ENCODE measurements at places on chromosomes 5 and 9.
A peak's percentile ranks its signal among the peaks of the same experiment; 100 is the strongest.

DNA sequence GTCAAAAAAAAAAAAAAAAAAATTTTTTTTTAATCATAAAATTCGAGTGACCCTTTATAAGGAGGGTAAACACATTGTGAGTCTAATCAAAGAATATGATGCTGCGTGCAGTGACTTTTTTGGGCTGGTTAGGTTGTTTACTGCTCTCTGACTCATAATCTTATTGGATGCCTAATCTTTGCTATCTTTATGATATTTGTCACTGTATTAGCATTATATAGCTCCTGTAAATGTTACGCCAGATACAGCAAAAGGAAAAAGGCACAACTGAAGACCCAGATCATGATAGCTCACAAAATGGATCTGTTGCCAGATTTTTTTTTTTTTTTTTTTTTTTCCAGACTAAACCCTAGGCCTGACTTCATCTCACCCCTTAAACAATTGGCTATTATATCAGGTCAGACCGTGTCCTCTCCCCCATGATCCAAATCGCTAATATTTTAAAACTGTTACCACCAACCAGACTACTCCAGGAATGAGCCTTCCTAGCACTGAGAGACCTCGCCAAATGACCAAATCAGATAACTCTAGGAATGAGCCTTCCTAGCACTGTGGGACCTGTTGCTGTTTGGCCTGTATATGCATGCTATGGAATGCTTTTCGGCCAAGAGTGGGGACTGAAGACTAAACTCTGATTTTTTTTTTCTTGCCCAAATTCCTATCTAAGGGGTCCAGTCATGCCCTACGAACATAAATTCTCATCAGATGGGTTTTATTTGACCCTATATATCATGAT, 131.7 kb upstream of the MYO10 start:
- no peak for DNase-seq

DNA sequence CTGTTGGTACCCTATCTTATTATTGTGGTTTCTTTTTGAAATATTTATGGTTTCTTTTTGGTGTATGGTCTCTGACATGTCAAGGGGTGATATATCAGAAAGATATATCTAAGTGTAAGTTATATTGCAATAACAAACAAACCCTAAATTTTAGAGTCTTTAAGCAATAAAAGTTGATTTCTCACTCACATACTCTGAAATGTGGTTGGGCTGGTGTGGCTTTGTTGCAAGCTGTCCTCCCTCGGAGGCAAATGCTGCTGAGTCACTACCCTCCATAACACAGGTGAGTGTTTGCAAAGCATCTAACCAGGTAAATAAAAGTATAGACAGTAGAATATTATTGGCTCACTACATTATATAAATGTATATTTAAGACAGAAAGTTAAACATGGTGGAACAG, 253.2 kb downstream of the CDH18 start:
- DNase-seq: no peak

- DNase-seq: no peak
These were observed 368.0 kb upstream of the SEMA6A start for GRCh38 chr5:116942622-116943021.

- no peak for DNase-seq
These were observed 61.7 kb upstream of the PSD2 start for GRCh38 chr5:139733698-139734538.

DNA sequence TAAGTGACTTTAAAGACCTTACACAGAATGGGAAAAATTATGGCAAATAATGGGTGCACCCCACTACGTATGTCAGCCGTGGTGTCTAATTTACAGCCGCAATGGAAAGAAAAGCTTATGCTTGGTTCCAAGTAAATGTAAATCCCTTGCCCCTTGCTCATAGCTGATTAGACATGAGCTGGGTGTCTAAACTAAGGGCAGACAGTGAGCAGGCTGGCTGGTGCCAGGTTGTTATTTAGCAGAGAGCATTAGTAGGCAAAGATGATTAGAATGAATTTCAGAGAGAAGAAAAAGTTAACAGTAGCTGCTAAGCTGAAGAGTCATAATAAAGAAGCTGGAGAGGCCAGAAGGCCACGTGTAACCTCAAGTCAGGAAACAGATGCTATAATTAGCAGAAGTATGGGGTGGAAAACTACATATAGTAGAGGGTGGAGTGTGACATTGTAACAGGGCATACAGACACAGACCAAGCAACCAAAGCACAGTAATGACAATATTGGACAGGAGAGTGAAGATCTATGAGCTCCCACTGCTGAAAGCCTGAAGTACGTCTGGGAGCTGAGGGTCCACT, 257.7 kb downstream of the MCTP1 start:
- DNase-seq: no peak

DNA sequence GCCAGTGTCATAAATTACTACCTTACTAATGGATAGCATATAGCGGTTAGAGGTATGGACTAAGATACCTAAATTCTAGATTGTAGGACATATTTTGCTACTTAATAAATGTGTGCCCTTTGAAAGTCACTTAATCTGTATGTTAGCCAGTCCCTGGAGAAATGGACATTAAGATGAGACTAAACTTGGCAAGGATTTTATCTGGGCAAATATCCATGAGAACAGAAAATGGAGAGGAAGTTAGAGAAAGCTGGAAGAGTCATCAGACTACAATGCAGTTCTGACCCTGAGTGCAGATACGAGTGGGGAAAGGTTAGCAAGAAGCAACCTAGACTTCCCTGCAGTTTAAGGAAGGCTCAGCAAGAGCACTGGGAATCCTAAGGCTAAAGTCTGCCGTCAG, 33.0 kb downstream of the TBCA start:
- DNase-seq: no peak

- DNase-seq: no peak
These were observed 101.7 kb upstream of the DAPK1 start for GRCh38 chr9:87395804-87396479.

GRCh38 chr5:128491291-128491690, 46.8 kb downstream of the FBN2 start:
- no peak for DNase-seq

DNA sequence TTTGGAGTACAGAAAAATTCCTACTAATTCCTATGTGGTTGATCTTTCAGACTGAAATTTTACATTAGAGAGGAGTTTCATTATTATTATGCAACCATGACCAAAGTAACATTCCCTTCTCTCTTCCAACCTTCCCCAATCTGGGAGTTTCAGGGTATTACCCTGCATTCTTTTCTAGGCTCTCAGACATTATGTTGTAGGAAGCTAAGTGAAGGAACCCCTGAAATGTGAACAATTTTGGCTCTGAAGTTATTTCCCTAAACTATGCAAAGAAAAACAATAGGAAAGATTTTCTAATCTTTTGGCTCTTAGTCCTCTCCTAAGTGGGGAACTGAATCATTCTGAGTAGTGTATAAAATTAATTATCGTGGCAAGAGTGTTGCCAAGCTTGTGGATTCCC, 63.3 kb upstream of the ZFAND5 start:
- DNase-seq: no peak

DNA sequence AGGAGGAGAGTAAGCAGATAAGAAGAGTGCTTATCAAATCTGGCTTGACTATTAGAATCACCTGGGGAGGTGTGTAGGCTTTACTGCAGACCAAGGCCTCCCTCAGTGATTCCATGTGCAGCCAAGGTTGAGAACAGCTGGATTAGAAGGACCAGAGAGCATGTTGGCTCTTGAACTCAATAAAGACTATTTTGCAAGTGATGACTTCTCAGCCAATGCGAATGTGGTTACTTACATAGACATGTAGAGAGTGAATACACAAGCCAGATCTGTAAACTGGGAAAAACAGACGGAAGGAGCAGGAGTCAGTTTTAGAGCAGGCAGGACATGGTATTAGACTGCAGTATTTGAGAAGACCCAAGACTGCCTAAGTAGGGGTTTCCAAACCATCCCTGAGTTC, 48.5 kb downstream of the MAMDC2 start:
- no peak for DNase-seq

DNA sequence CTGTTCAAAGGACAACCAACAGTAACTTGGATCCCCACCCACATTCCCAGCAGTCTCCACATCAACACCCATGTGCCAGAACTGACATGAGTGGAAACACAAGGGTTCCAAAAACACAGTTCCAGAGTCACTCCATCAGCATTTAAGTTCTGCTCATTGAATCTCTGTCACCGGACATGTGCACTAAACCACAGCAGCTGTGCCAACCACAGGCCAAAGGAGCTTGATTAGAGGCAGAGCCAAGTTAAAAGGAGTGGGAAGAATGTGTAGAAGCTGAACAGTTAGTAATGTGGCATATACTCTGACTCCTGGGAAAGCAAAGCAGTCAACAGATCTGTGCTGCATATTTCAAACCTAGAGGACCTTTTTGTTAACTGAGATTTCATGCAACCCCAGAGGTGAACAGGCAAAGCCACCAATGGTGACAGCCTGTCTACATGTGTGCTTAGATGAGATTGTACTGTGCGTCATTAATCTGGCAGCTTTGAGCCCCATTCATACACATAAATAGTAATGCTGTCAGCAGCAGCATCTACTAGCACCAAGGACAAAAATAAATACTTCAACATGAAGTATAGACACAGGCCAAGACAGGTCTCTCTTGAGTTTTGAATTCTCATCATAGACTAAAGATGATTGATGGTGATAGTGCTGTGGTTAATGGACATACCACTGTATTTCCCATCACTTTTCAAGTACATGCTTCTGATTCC, 16.4 kb upstream of the FST start:
- no peak for DNase-seq

DNA sequence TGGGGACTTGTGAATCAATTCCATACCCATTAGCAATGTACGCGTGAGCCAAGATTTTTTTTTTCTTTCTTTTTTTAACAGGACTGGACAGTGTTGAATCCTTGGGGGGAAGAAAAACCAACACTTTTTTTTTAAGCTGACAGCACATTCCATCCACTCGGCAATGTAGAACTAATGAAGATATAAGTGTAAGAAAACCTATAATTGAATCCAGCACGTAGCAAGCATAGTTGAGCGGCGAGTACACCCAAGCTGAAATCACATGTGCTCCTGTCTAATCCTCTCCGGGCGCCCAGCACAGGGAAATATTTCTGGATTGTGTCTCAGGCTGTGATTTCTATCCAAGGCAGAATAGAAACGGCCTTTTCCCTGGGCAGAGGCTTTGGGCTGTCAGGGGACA, 118.2 kb downstream of the BOD1 start:
- DNase-seq: no peak

GRCh38 chr5:157306081-157306480, 40.2 kb downstream of the CYFIP2 start:
- no peak for DNase-seq

DNA sequence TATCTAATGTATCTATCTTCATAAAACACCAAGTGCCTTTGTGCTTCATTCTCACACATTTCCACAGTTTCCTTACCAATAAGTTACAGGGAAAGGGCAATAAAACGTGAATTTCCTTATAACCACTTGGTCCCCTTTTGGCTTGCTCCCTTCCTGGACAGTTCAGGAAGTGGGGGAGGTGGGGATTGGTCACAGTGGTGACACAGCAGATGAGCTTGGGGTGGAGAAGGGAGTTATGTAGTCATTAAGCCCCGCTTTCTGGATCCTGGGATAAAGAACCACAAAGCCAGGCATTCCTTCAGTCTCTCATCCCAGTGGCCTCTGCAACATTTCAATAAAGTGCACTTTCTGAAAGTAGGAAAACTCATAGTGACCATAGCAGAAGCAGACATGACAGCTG, 47.1 kb upstream of the FYB1 start:
- no peak for DNase-seq

GRCh38 chr5:108024986-108025385, 354.2 kb upstream of the EFNA5 start:
- DNase-seq: no peak

GRCh38 chr9:27714388-27714787, 141.1 kb upstream of the C9orf72 start:
- DNase-seq: no peak

DNA sequence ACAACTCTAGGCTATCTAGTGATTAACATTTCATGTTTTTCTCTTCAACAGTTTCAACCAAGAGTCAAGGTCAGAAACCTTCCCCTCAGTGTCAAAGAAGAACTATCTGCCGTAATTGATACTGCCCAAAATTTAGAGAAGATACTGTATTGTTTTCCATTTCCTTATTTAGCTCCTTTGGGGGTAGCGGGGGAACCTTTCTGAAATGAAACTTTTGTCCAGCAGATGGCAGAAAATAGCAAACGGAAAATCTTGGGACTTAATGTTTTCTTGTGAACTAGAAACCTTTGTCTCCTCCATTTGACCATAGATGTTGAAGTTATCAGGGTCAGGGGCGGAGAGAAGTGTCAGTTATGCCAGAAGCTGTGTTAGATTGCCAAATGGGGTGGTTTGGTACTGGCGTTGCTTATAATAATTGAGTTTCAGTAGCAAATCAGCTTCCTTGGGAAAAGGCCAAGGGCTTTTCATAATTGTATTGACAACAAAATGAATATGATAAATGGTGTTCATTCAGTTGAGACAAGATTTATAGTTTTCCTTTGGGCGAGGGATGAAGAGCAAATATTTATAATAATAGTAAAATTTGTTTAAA, 101.7 kb upstream of the TLX3 start:
- peak; percentile 29 for DNase-seq

GRCh38 chr9:96495341-96495740, 45.4 kb downstream of the HABP4 start:
- DNase-seq: no peak

GRCh38 chr9:83754383-83754977, 46.7 kb upstream of the UBQLN1 start:
- no peak for DNase-seq

DNA sequence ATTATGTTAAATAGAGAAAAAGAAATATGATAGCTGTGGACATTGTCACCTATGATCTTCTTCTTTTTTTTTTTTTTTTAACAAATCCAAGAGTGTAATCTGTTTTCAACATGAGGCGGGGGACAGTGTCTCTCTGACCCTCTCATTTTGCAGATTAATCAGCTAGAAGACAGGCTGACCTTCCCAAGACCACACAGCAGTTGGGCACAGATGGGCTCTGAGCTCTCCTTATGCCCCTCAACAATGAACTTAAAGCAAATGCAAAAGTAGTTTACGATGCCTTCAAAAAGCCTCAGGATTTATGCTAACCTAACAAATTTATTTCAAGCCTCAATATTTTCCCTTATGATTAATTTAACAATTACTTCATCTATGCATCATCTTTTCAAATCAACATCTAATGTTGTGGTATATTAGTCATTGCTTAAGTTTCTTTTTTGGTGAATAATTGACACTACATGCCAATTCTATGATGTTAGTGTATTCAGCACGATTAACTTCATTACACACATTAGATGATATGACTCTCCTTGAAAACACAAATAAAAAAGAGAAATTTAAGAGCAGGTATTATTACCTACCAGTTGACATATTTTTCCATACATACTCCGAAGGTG, 7.4 kb downstream of the NFIL3 start:
- no peak for DNase-seq

DNA sequence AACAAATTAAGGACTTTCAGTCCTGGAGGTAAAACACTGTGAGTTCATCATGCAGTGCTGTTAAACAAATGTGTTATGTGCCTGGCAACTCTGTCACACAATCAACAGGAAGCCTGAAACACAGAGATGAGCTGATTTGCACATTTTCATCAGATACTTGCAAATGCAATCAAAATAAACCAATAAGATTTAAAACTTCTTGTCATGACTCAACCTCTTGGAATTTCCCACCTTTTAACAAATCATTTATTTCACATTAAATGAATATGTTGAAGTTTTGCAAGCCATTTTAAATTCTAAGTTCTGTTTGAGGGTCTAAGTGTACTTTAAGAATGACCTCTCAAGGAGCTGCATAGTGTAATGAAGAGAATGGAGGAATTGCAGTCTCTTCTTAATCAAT, 64.4 kb downstream of the ANXA1 start:
- DNase-seq: no peak

Measured in activated naive CD4-positive, alpha-beta T cell treated with anti-CD3 and anti-CD28 coated beads, Interleukin-2, amount 50 U/mL, for 72 hours (primary cell).